ENCODE measurements at places on chromosomes 6 and 20.

DNA sequence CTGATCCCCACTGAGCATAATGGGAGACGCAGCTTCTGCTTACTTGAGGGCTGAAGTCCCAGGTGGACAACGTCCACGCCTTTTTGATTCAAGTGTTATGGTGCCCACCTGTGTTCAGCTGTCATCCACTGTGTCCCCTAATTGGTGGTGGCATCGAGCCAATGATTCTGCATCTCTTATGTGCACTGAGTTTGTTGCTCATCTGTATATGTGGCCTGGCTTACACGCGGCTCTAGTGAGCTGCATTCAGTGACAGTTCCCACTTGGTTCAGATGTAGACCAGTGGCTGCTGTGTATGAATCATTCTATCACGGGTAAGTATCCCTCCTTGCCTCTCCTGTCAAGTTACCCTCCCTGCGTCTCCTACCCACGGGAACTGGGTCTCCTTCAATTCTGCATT, 131.2 kb upstream of the CLDN20 start:
- no peak for DNase-seq

DNA sequence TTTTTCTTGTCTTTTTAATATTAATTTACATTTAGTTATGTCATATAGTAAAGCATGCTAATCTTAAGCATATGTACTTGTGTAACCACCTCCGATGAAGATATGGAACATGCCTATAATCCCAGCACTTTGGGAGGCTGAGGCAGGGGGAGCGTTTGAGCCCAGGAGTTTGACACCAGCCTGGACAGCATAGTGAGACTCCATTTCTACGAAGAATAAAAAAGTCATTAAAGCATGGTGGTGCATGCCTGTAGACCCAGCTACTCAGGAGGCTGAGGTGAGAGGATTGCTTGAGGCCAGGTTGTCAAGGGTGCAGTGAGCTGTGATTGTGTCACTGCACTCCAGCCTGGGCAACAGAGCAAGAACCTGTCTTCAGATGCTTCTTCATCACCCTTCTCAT, 628.8 kb upstream of the FLRT3 start:
- no peak for DNase-seq

DNA sequence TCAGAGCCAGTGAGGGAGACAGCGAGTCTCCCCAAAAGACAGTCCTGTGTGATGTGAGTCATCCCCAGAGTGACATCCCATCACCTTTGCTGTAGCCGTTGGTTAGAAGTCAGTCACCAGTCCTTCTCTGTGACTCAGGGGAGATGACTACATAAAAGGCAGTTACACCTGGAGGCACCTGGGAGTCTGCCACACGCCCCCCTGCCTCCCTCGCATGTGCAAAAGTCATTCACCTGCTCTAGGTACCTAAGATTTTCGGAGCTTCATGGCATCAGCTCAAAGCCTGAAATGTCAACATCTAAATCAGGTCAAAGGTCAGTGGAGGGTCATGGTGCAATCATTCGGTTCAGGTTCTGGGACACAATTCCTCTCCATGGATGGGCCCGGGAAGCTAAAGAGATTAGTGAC, 50.3 kb downstream of the PRR18 start:
- DNase-seq = no peak

- DNase-seq = no peak
Observed at GRCh38 chr6:110063594-110064263, 85.6 kb downstream of the GPR6 start.

DNA sequence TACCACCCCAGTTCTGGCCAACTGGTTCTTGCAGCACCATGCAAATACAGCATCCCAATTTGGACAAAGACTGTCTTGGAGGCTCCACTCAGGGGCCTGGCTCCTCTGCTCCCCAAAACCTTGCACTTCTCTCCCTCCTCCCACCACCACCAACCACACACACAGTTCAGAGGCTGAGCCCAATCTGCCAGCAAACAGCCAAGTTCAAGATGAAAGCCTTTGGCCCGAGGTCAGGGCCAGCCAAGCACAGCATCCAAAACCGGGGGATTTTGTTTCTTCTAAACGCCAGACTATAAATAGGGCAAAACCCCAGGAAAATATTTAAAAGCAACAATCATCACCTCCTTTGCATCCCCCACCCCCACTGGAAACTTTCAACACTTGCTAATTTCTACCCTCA, 5.7 kb downstream of the KCNK5 start:
- no peak for DNase-seq

DNA sequence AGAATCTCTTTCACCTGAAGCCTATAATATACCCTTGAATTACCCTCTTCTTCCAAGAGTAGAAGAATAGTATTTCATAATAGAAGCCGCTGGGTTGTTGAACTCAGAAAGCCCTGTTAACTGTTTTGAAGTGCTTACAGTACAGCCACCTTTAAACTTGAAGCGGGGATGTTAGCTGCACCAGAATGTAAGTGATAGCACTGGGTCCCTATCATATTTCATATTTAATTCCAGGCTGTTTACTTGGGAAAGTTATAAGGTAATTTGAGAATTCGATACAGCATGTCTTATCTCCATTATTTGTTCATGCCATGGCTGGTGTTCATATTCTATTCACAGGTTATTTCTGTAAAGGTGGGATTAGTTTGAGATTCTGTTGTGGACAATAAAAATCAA, 63.5 kb upstream of the VSTM2L start:
- no peak for DNase-seq

- no peak for DNase-seq
Observed at GRCh38 chr6:52754443-52754842, 8.8 kb downstream of the GSTA2 start.

GRCh38 chr6:5326022-5326641, 64.8 kb downstream of the FARS2 start:
- no peak for DNase-seq

DNA sequence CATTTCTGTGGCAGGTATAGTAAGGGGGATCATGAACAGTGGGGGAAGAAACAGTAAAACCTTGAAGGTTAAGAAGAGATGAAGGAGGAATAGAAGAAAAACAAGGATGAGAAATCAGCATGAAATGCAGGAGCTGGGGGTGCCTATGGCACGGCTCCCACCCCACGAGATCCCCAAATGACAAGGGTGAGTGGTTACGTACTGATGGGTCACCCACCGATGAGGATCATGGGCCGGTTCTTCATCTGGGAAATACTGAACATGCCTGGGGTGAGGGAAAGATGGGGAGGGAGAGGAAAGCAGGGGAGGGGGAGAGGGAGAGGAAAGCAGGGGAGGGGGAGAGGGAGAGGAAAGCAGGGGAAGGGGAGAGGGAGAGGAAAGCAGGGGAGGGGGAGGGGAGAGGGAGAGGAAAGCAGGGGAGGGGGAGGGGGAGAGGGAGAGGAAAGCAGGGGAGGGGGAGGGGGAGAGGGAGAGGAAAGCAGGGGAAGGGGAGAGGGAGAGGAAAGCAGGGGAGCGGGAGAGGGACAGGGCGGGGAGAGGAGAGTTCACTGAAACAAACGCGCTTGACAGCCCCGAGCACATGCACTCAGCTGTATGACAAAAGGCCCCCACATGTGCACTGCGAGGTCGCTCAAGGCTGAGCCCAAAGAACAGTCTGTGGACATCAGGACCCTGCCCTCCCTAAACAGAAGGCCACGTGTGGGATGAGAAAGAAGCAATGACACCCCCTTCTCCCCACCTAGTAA, 25.3 kb downstream of the MOCS1 start:
- DNase-seq = peak; percentile 50

GRCh38 chr6:143540192-143540591, 28.7 kb upstream of the FUCA2 start:
- no peak for DNase-seq

GRCh38 chr6:89986650-89987074, 92.4 kb downstream of the GJA10 start:
- DNase-seq = no peak

- DNase-seq = no peak
Observed at GRCh38 chr20:54619181-54619580, 143.8 kb downstream of the DOK5 start.

- no peak for DNase-seq
Observed at GRCh38 chr6:151322570-151322969, 68.8 kb downstream of the ZBTB2 start.

DNA sequence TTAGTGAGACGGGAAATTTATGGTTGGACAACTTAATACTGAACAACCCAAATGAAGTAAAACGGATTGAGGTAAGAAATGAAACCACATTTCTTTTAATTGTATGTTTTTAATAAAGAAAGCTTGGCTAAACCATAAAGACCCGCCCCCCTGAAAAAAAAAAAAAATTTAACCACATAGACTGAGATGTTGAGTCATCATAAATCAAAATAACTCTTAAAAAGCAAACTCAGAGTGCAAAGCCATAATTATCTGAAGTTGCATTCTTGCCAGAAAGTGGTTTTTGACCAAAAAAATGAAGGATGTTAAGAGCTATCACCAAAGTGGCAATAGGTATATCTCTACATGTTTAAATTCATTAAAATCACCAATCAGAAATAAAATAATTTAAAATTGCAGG, 101.8 kb upstream of the COL21A1 start:
- DNase-seq = no peak

DNA sequence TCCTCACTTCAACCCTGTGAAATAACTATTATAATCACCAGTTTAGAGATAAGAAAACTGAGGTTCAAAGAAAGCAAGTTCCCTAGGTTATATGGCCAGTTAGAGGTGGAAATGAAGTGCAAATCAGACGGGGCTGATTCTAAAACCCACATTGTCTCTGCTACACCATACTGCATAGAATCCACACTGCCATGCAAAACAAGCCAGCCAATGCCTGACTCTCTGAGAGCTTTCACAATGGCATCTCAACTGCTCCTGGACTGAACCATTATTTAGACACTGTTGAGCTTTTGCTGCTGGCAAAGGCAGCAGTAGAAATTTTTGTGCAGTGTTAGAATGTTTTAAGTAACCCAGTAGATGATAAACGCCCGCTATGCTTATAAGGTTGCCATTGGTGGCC, 195.2 kb upstream of the CNR1 start:
- DNase-seq = no peak

DNA sequence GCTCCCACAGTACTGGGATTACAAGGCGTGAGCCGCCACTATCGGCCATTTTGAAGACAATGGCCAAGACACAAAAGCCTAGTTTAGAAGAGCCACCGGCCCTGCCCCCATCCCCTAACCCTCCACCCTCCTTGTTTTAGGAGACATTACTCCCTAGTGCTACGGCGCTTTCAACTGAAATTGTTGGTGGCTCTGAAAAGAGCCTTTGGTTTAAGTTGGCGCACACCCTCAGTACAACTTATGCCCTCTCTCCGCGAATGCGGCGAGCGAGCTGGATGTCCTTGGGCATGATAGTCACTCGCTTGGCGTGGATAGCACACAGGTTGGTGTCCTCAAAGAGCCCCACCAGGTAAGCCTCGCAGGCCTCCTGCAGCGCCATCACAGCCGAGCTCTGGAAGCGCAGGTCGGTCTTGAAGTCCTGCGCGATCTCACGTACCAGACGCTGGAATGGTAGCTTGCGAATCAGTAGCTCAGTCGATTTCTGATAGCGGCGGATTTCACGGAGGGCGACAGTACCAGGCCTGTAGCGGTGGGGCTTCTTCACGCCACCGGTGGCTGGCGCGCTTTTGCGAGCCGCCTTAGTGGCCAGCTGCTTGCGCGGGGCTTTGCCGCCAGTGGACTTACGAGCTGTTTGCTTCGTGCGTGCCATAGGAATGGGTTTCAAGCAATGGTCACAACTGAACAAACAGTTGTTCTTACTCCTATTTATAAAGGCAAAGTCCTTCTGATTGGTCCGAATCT, 114.9 kb upstream of the BTN3A2 start:
- no peak for DNase-seq

DNA sequence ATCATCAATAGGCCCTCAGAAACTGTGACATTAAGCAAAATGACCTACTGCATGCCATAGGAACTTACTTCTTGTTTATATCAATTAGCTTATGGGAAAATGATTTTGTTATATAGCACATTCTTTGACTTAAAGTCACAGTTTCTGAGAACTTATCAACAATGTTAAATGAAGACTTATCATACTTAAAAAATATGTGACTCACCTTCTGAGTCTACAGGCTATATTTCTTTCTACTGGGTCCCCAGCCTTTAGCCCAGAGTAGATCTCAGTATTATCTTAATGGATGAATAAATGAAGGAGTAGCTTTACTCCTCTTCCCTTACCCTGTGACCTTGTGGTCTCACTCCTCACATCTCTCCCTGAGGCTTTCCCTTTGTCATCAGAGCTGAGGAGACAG, 180.2 kb downstream of the MAFB start:
- no peak for DNase-seq

GRCh38 chr6:13165502-13166172, 162.7 kb downstream of the TBC1D7 start:
- DNase-seq = no peak

- DNase-seq = no peak
Observed at GRCh38 chr20:835608-836045, 2.1 kb downstream of the FAM110A start.

DNA sequence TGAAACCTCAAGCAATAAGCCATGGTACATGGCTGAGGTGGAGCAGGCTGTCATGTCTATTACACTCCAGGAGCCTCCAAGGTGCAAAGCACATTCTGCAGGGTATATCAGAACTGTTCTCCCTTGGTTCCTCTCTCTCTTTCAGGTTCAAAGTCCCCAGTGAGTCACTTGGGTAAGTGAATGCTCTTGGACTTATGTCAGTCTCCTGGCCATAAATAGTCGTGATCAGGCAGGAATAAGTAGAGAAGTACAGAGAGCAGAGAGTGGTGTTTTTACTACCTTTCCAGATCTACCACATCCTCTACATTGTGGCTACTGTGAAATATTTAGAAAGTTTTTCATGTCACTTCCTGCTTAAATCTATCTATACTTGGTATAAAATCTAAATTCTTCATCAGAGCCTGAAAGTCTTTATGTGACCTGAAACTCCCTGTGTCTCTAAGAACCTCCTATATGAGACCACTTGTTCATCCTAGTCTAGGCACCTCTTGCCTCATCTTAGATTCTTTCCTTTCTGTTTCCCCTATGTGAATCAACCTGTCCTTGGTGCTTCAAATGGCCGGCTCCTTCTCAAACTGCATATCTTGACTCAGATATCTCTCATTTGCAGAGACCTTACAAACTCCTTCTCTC, 1077.6 kb upstream of the MAP3K7 start:
- no peak for DNase-seq

DNA sequence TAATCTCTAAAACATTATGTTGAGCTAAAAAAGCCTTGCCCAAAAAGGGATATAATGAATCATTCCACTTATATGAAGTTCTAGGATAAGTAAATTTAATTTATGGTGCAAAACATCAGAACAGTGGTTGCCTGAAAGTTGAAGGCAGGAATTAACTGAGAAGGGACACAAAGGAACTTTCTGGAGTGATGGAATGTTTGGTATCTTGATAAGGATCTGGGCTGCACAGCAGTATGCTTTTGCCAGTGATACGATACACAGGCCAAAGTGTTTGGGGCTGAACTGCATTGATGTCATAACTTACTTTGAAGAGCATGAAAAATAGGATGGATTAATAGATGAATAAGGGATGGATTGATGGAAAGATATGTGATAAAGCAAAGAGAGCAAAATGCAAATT, 146.1 kb upstream of the LRFN2 start:
- no peak for DNase-seq

DNA sequence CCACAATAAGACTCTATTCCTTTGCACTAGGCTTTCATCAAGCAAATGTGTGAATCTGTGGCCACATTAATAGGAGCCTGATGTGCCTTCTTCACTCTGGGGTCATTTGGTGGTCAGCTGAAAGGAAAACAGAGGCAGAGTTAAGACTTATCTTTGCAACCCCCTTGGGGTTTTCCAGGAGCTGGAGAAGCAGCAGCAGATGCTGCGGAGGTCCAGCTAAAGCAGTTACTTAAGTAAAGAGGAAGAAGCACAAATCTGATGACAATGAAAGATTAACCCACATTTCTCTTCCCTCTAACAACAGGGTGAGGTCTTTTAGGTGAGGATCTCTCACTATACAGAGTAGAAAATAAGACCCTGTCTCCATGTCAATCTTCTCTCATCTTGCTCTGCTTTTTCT, 45.4 kb upstream of the QKI start:
- DNase-seq = no peak

All from tibial artery (tissue), 4 donors.